Muscle of back (tissue), 13 donors: ENCODE measurements at places on chromosomes 12 and 14. TPM values are rescaled to one million over a fixed set of nuclear protein-coding genes. Genes with fewer than 3 reads are reported as not detected.
A peak's percentile ranks its signal among the peaks of the same experiment; 100 is the strongest.

- no peak for DNase-seq
Observed at GRCh38 chr14:33413381-33413780, 474.7 kb downstream of the NPAS3 start.

DNA sequence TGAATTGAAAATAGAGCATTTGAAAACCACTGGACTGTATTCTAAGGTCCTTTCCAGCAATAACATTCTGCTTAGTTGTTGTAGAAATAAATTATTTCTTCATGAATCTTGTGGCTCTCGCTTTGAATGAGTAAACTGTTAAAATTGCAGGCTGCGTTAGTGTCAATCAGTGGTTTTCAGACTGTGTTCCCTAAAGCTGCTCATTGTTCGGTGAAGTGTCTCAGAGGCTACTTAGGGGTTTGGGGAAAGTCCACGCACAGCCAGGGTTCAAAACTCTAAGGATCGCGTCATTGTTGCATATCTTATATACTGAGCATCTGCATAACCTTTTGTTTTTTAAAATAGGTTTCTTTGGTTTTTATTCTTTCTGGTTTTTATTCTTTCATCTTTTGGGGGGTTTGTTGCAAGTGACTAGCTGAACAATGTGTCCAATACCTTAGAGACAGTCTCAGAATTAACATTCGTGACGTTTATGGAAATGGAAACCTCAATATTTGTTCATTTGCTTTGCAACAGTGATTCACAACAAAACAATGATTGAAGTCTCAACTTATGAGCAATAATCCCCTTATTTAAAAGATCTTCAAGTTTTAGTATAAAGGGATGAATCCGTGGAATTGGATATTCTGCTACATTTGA is 108.1 kb downstream of the TTLL5 start:
- DNase-seq, result no peak

GRCh38 chr12:56221232-56221756 is 428 bp downstream of the RNF41 start:
- DNase-seq, result peak; percentile 65

DNA sequence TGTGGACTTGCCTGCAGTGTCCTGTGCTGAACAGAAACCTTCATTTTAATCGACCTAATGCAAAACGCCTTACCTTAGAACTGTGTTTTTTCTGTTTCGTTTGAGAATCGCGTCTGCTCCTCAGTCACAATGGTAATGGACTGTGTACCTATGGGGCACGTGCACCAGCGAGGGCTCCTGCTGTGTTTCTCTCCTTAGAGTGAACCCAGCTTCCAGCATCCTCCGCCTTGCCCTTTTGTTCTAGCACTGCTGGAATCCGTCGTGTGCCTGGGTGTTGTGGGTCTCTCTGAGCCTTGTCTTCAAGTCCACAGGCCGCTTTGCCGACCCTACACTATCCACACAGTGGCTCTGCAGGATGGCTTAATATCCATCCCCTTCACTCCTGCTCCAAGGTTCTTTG is 3.6 kb downstream of the AMN start:
- no peak for DNase-seq

SINHCAF gene
- polyA plus RNA-seq, result 53.9 TPM
